CD4-positive, alpha-beta T cell treated with Interleukin-21 for 1 hour (primary cell): ENCODE measurements at places on chromosomes 5 and 9.

GRCh38 chr5:133480366-133480765 is 132.0 kb downstream of the FSTL4 start:
- DNase-seq = no peak

- no peak for DNase-seq
Observed at GRCh38 chr5:172455511-172456061, 1.3 kb upstream of the SH3PXD2B start.

GRCh38 chr5:55610542-55610941 is 75.8 kb upstream of the PLPP1 start:
- DNase-seq = no peak

GRCh38 chr5:154356020-154356655 is 89.7 kb upstream of the SAP30L start:
- DNase-seq = no peak

GRCh38 chr9:124217836-124218437 is 39.8 kb upstream of the NEK6 start:
- peak; percentile 25 for DNase-seq

DNA sequence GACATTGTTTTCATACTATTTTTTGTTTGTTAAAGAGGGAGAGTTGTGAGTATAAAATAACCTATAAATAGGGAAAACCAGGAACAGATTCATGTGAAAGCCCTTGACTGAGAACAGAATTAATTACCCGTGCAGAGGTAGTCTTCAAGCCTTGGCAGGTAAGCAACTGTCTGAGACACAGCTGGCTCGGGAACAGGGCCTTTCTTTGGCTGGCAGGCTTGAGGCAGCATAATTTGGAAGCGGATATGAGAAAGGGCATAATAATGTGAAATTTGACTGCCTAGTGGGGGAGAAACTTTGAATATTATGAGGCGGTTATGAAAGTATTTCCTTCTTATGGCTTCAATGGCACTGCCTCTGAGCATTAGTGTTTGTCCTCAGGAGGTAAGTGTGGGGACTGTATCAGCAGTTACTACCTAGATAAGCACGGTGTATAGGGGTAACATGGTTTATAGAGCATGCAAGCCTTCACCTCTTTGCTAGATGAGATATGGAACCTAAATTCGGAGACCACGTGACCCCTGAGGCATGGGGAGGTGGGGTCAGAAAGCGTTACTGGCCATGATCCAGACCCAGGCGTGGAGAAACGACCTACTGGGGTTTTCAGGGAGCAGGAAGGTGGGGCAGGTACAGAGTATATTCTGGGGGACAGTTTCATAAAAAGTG is 210.2 kb upstream of the GAS1 start:
- no peak for DNase-seq

DNA sequence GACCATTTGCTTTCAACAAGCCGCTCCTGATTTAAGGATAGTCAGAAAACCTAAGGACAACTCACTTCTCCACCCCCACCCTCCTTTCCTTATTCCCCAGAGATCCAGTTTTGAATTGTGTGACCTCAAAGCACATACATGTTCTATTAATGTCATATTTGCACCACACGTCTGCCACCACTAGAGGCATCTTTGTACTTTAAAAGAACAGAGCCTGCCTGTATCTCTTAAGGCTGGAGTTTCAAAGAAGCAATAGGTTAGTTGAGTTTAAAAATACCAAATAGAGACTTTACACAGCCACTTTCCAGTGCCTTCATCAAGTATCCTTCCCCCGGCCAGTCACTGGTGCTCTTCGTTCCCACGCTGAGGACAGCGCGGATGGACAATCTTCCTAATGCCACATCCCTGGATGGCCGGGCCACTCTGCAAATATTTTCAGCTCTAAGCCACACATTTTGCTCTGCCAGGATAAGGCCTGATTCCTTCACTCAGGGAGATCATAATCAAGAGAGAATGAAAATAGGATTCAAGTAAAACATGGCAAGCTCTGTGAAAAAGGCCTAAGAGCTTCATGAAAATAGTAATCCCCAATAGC is 146.3 kb downstream of the SNCAIP start:
- DNase-seq = no peak

DNA sequence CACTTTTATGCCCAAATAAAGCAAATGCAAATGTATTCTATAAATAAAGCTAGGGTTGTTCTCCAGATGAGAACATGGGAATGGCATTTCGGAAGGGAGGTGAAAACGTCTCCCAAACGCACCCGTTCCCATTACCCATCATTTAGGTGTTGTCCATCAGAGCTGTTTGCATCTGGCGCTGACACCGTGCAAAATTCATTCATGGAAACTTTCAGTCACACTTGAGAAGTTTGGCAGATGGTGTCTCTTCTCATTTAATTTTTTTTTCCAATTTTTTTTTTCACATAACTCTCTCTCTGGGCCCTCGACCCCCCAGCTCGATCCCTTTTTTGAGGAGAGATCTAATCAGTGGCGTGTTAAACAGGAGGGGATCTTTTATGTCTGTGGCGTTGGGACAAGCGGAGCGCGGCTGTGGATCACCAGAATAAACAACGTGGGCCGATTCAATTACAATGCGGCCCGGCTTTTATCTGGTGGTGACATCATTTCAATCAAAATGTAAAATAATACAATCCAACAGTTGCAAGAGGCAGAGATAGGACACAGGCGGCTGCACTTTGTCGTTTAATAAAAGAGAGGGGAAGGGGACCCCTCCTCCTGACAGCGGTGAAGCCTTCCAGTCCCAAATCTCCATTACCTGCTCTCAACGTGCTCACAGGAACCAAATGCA is 246.1 kb upstream of the IRX4 start:
- no peak for DNase-seq

DNA sequence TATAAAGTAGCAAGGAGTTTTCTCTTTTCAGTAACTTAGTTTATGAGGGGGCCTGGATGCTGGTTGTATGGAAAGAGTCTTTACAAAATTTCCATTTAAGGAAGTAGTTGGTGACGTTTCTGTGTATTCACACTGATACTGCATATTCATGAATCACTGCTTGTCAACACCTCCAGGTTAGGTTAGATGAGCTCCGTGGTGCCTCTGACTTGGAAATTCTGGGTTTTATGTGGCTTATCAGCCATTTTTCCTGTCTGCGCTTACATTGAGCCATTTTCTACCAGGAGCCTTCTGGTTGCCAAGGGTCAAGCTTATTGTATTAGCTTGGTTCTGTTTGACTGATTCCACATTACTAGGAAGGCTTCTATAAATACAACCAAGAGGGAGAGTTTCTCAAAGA is 128.3 kb downstream of the SLC28A3 start:
- DNase-seq = no peak

GRCh38 chr9:17330097-17330496 is 195.3 kb downstream of the CNTLN start:
- no peak for DNase-seq

- DNase-seq = no peak
Observed at GRCh38 chr5:169013208-169013728, 287.7 kb downstream of the SLIT3 start.

- no peak for DNase-seq
Observed at GRCh38 chr5:167794121-167794520, 497.3 kb upstream of the WWC1 start.

- peak; percentile 3 for DNase-seq
Observed at GRCh38 chr5:117713585-117714198, 1139.1 kb upstream of the SEMA6A start.

GRCh38 chr9:38392235-38393127 is at the start of gene ALDH1B1:
Gene ALDH1B1 (plus strand): TSS chr9:38392702. CDS start chr9:38395749, 3,047 bp downstream.
- peak; percentile 61 for DNase-seq

DNA sequence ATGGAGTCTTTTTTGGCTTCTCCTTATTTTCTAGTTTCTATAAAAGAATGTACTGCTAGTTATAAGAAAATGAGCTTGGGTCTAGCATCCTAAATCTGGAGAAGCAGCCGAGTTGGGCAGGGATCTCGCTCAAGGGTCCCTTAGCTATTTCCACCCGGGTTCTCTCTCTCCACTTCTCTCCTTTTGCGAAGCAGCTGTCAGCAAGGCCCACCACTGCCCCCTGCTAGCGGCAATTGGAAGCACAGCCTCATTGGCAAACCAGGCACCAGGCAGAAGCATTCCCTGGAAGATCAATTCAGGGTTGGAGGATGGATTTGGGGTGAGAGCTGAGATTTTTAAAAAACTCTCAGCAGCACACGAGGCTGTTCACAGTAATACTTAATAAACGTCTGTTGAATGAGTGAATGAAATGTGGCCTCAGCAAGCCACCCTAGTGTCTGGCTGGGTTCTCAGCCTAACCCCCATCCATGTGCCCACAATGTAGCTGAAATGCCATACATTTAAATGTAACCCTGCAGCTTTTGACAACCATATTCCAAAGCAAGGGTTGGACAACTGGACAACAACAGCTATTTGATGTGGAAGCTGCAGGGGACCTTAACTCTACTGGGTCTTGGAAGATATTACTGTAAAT is 34.6 kb upstream of the TNIP1 start:
- peak; percentile 76 for DNase-seq

GRCh38 chr5:59838989-59839388 is 54.5 kb downstream of the PDE4D start:
- DNase-seq = no peak

- no peak for DNase-seq
Observed at GRCh38 chr5:100232736-100233135, 302.4 kb upstream of the FAM174A start.

DNA sequence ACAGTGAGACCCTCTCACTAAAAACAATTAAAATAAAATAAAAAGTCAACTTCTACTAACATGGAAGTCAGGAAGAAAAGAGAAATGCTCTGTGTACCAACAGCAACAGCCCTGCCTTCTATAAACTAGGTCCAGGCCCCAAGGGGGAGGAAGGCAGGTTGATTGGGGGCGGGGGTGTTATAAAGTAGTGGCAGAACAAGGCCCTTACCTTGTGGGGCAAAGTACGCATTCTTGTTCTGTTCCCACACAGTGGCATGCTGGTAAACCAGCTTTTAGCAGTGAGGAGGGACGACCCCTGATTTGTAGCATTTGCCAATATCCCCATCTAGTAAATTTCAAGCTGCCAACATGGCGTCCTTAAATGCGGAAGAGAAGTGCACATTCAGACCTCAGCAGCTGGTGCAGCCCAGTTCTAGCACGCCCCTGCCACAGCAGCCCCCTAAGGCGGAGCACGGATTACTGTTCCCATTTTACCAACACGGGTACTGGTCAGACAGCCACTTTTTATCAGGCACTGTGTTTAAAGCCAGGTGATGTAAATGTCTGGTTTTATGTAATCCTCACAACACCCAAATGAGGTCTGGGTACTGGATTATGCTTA is 69.5 kb downstream of the GTF3C4 start:
- DNase-seq = no peak

DNA sequence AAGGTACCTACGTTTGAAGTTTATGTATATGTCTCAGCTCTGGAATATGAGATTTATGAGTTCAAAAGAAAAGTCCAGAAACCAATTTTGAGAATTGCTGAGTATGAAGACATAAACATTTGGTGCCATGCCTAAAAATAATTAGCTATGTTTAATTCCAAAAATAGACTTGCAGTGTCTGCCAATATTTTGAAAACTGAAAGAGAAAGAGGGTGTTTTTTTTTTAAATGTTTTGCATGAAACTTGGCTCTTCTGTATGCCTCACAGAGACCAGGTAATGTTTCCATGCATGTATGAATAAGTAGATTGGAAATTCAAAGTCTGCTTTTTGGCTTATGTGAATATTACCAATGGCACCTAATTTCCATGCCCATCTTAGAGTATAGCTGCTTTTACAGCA is 634.4 kb upstream of the C9orf72 start:
- DNase-seq = no peak

- DNase-seq = no peak
Observed at GRCh38 chr5:139964266-139964993, 78.7 kb downstream of the NRG2 start.

- no peak for DNase-seq
Observed at GRCh38 chr9:112115970-112116753, 58.9 kb downstream of the SUSD1 start.

DNA sequence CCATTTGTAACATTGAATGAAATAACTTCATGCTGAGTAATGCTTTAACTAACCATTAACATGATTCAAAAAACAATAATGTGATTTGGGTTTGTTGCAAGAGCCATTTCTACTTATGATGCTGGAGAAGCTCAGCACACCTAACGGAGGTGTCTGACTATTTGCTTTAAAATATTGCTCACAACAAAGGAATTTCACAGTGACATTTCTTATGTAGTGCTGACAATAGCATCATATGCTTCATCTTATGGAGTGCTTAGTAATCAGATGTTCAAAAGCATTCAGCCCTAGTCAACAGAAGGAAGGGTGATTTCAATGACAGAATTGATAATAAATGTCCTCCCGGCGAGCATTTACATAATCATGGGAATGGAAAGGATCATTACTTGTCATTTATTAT is 1003.3 kb upstream of the COX7C start:
- DNase-seq = no peak

DNA sequence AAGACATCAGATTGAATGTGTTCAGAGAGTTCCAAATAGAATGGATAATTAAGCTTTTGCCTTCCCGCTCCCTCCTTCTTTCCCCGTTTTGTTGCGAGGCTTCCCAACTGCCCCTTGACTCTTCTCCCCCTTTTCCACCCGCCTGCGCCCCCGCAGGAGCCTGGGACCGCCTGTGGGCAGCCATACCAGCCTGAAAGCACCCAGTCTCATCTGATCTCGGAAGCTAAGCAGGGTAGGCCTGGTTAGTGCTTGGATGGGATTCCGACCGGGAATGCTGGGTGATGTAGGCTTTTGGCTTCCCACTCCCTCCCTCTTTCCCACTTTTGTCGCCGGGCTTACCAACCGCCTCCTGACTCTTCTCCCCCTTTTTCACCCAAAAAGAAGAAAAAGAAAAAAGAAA is 6.8 kb upstream of the HSD17B4 start:
- DNase-seq = no peak

GRCh38 chr5:27947088-27947487 is 908.7 kb upstream of the CDH9 start:
- no peak for DNase-seq

- DNase-seq = no peak
Observed at GRCh38 chr5:124653666-124654065, 92.8 kb downstream of the ZNF608 start.

GRCh38 chr9:130382636-130383349 is 62.0 kb upstream of the ASS1 start:
- DNase-seq = no peak

DNA sequence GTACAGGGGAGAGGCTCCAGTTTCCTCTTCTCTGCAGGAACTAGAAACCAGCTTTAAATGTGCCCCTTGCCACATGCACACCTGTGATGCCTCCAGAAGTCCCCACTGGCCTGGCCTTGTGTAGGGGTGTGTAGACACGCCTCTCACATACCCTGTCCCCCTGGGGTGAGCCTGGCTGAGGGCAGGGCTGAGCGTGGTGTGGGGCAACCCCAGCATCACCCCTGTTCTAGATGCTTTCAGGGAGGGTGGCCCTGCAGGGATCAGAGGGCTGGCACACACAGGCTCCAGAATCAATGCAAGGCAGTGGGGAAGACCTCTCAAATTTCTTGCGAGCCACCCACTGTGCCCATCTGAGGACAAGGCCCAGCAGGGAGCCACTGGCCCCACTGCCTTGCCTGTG is 54.7 kb downstream of the NXNL2 start:
- no peak for DNase-seq

- DNase-seq = no peak
Observed at GRCh38 chr9:138025417-138025816, 147.8 kb downstream of the CACNA1B start.

GRCh38 chr9:89466451-89467277 is 31.2 kb downstream of the SEMA4D start:
- DNase-seq = no peak
